ENCODE measurements at places on chromosomes 6 and 20. TPM values are rescaled to one million over a fixed set of nuclear protein-coding genes. Genes with fewer than 3 reads are reported as not detected.

Gene ETV7
- total RNA-seq: 3.1 TPM

Gene THBD
- total RNA-seq: not detected

Gene ANGPT4
- not detected for total RNA-seq

Gene HLA-E
- total RNA-seq: 481 TPM

Gene RAD21L1
- total RNA-seq: not detected

Gene BIRC7
- 0.34 TPM for total RNA-seq

Gene FERMT1
- 0.52 TPM for total RNA-seq

Gene MAFB
- not detected for total RNA-seq

Gene SLC13A3
- not detected for total RNA-seq

Gene AURKA
- total RNA-seq: 85.1 TPM

Gene SLC22A2
- total RNA-seq: not detected

Gene FAM83C
- total RNA-seq: not detected

Gene GNAS-AS1
- 1.3 TPM for total RNA-seq

Gene SRC
- total RNA-seq: 1.9 TPM

Gene NTSR1
- not detected for total RNA-seq

Gene RSPO3
- total RNA-seq: not detected

Gene CDSN
- not detected for total RNA-seq

Gene ATF6B
- total RNA-seq: 53.5 TPM

Gene C6orf132
- total RNA-seq: 0.18 TPM

Gene PTK7
- 3.3 TPM for total RNA-seq

Gene ABHD16B
- total RNA-seq: not detected

Gene UBE2C
- total RNA-seq: 185 TPM

Gene MAS1
- total RNA-seq: not detected

Gene BACH2
- 73.1 TPM for total RNA-seq

Gene GINS1
- 33.9 TPM for total RNA-seq

Gene RRAGD
- 14.8 TPM for total RNA-seq

Gene PTCRA
- total RNA-seq: not detected

Gene PPIL6
- total RNA-seq: 0.60 TPM

Gene HLA-DOB
- 1.9 TPM for total RNA-seq

Gene PPP1R3D
- 4.0 TPM for total RNA-seq

Gene FLRT3
- total RNA-seq: not detected

Gene DOK5
- total RNA-seq: 4.1 TPM

Gene GPX6
- total RNA-seq: not detected

Gene BHLHE23
- not detected for total RNA-seq

Gene ADTRP
- 31.5 TPM for total RNA-seq

Gene B3GAT2
- total RNA-seq: not detected

Gene MYMX
- not detected for total RNA-seq

Gene WFDC10B
- not detected for total RNA-seq

Gene TRIM31
- not detected for total RNA-seq

Gene COL19A1
- 0.47 TPM for total RNA-seq

Gene TRIM10
- not detected for total RNA-seq

Gene CAP2
- total RNA-seq: not detected
